ENCODE measurements at places on chromosomes 3 and 15. TPM values are rescaled to one million over a fixed set of nuclear protein-coding genes. Genes with fewer than 3 reads are reported as not detected.

CLDN11 gene
- 8.2 TPM for total RNA-seq

TGM4 gene
- total RNA-seq, result not detected

DNA sequence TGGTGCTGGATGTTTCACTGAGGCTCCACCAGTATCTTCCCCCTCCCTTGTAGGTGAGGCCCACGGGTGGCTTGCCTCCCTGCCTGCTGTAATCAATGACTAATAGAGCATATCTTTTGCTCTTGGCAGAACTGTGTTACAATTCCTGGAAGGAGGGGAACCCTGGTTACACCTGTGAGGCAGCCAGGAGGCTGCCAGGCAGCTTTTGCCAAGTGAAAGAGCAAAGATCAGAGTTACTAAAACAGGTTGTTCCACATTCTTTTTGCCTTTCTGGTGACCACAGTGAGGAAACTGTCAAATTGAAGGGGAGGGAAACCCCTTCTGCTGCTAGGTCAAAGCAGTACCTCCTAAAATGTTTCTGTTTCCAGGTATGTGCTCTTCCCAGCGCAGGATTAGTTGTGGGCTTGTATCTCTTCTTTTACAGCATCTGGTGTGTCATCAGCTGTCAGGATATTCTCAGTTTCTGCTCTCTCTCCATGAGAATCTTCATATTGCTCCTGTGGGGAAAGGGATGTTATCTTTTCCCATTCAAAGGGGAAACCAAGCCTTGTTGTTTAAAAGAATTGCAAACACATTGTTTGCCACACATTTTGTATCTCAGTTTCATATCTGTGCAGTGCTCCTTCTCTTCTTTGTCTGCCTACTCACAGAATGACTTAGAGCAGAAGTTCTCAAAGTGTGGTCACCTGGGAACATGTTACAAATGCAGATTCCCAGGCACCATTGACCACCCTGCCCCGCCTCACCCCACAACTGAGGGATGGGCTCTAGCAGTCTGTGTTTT lies 137.4 kb upstream of the UMPS start:
- H3K27me3 ChIP-seq, result no peaks in the 10 kb centered on the region
- no peaks in the 10 kb centered on the region for H3K36me3 ChIP-seq
- no peak overlapping the region for H3K27ac ChIP-seq
- no peak for DNase-seq
- H3K4me1 ChIP-seq, result peaks cover 9% of the 10 kb centered on the region

GRCh38 chr3:35992041-35992440 lies 352.7 kb downstream of the ARPP21 start:
- H3K4me3 ChIP-seq, result no peak overlapping the region
- no peaks in the 10 kb centered on the region for H3K4me1 ChIP-seq
- no peak overlapping the region for H3K27ac ChIP-seq
- no peaks in the 10 kb centered on the region for H3K27me3 ChIP-seq
- no peak for DNase-seq

DNA sequence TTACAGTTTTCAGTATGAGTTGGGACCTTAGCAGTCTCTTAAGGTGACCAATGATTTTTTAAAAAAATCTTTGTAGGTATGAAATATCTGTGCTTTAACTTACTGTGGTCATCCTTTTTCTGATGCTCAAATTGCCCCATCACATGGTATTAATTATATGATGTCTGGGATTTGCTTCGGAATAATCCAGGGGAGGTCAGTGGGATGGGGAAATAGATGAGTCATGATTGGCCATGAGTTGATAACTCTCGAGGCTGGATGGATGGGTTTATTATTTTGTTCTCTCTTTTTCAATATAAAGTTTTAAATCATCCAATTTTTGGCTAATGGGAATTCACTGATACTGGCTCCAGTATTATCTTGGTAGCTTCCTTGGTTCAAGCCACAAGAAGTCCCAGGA lies 370.3 kb upstream of the TPM1 start:
- no peak overlapping the region for H3K27ac ChIP-seq
- no peaks in the 10 kb centered on the region for H3K27me3 ChIP-seq
- DNase-seq, result no peak
- H3K4me3 ChIP-seq, result no peak overlapping the region
- no peaks in the 10 kb centered on the region for H3K4me1 ChIP-seq
- H3K36me3 ChIP-seq, result no peaks in the 10 kb centered on the region

GRCh38 chr3:110887176-110887575 lies 184.4 kb upstream of the NECTIN3 start:
- H3K27ac ChIP-seq, result no peak overlapping the region
- no peaks in the 10 kb centered on the region for H3K27me3 ChIP-seq
- no peaks in the 10 kb centered on the region for H3K4me1 ChIP-seq
- H3K4me3 ChIP-seq, result no peak overlapping the region
- DNase-seq, result no peak
